Body of pancreas (tissue), 4 donors: ENCODE measurements at places on chromosomes 2 and 18.

- H3K27ac ChIP-seq = no peak overlapping the region
- H3K4me3 ChIP-seq = no peak overlapping the region
- no peak for DNase-seq
- no peaks in the 10 kb centered on the region for H3K36me3 ChIP-seq
- no peaks in the 10 kb centered on the region for H3K4me1 ChIP-seq
These were observed 68.7 kb downstream of the DNAJC10 start for GRCh38 chr2:182784777-182785176.

DNA sequence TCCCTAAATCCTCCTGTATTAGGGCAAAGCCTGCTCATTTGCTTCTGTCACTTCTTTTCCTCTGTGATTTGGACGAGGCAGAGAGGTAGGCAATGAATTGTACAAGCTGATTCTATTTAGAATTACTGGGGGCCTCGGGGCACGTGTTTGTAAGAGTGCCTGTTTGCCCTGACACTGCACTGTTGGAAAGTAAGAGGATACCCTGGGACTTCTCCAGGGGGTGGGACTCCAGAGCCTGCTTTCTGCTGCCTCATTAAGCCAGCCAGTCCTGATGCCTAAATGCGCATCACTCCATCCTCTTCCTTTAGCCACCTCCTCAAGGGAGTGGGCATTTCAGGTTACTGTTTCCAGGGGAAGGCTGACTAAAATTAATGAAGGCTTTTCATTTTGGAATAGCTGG, 134.3 kb downstream of the TDRD15 start:
- no peaks in the 10 kb centered on the region for H3K36me3 ChIP-seq
- no peaks in the 10 kb centered on the region for H3K4me1 ChIP-seq
- no peak overlapping the region for H3K4me3 ChIP-seq
- no peak for DNase-seq

- no peak for DNase-seq
- no peaks in the 10 kb centered on the region for H3K27me3 ChIP-seq
- H3K27ac ChIP-seq = peak overlapping the region; percentile 89
- H3K4me3 ChIP-seq = peak overlapping the region; percentile 50
- H3K36me3 ChIP-seq = no peaks in the 10 kb centered on the region
- peaks cover 16% of the 10 kb centered on the region for H3K4me1 ChIP-seq
These were observed 646 bp downstream of the ALS2 start for GRCh38 chr2:201779901-201780673.

DNA sequence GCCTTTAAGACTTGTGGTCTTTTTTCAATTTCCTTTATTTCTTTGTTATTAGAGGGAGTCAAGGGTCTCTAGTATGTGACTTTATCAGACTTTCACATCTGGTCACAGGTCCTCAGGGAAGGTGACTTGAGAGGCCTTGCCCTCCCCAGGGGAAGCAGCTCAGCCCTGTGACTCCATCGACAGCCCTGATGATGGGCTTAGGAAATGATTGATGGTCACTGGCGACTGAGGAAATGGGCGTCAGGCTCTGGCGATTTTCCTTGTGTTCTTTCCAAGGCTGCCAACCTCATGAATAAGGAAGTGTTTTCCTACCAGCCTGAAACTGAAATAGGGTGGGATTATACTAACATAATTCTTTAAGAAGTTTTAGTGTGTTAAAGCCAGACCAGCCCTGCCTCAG, 21.1 kb downstream of the SERPINE2 start:
- no peaks in the 10 kb centered on the region for H3K4me1 ChIP-seq
- no peaks in the 10 kb centered on the region for H3K36me3 ChIP-seq
- DNase-seq = no peak
- no peak overlapping the region for H3K4me3 ChIP-seq

- DNase-seq = no peak
- no peaks in the 10 kb centered on the region for H3K36me3 ChIP-seq
- H3K4me3 ChIP-seq = no peak overlapping the region
- H3K27me3 ChIP-seq = no peaks in the 10 kb centered on the region
- H3K27ac ChIP-seq = no peak overlapping the region
These were observed 84.7 kb downstream of the NFATC1 start for GRCh38 chr18:79480171-79481045.

DNA sequence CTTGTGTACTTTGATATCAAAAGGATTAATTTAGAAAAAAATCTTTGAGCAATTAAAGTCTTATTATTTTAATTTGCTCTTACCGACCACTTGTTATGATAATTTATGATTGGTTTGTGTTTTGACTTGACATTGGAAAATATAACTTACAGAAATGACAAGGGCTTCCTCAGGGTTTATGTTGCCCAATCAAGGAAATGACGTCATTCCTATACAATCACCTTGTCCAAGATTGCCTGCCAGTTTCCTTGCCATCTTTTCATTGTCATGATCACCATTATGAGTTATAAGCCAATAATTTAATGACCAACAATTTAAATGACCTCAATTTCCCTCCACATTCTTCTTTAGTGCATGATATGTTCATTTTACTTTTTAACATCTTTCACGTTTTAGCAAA, 351.8 kb upstream of the TMEFF2 start:
- H3K27me3 ChIP-seq = no peaks in the 10 kb centered on the region
- no peaks in the 10 kb centered on the region for H3K4me1 ChIP-seq
- DNase-seq = no peak
- no peaks in the 10 kb centered on the region for H3K36me3 ChIP-seq
- H3K4me3 ChIP-seq = no peak overlapping the region

DNA sequence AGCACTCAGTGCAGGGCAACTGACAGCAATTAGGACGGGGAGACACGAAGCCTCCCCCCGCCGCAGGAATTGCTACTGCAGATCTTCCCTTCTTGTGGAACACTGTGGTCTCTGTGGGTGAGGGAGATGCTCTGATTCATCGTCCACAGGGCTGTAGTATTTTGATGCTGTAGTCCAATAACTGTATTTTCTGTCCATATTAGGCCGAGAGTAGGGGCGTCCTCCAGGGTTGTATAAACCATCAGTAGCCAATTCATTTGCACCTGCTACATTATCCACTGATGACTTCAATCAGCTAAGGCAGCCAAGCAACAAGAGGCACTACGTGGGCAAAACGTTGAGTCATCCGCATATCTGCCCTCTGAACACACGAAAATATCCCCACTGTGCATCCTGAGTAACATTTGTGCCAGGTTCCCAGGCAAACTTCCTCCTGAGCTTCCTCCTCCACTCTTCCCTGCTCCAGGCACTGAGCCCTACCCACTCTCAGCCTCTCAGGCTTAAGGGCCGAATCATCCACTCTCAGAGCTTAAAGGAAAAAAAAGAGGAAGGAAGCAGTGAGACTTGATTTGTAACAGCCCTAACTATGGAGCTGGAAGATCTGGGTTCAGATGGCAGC, 62.1 kb downstream of the LBH start:
- H3K36me3 ChIP-seq = no peaks in the 10 kb centered on the region
- no peak for DNase-seq
- H3K4me1 ChIP-seq = peaks cover 5% of the 10 kb centered on the region
- H3K27me3 ChIP-seq = no peaks in the 10 kb centered on the region
- no peak overlapping the region for H3K4me3 ChIP-seq
- no peak overlapping the region for H3K27ac ChIP-seq
